Activated T-helper 9 cell treated with anti-CD3 and anti-CD28 coated beads, Interleukin-2, amount 50 U/mL, for 16 hours (primary cell): ENCODE measurements at places on chromosomes 4 and X.

DNA sequence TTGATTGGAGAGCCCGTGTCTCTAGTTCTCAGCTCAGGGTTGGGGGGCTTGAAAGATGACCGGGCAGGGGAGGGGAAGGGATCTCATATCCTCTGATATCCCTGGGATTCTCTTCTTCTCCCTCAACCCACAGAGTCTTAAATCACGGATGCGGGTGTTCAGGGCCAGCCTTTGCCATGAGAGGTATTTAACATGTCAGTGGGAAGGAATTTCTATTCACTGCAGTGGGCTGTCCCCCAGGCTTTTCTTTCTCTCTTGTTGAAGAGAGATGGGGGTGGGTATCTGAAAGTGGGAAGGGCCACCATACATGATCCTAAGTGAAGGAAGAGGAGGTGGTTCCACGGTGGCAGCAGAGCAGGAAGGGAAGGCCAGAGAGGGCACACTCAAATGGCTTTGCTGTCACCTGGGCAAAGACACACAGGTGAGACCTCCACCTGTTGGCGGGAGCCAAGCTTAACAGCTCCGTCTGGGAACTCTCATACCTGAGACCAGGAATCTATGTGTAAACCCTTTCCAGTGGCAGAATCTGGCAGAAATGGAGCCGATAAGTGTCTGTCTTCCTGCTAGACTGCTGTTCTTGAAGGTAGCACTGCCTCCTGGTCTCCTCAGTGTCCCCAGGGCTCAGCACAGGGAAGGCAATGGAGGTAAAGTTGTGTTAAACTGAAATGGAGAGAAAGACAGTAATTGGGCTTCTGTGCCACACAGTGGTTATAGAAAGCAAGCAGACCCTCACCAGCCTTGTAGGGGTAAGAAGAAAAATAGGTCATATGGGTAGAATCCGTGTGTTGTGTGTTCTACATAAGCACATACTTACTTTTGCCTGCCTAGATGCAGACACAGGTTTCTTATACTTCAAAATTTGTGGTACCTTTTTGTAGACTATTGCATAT is 49.4 kb downstream of the RHOH start:
- DNase-seq = no peak

GRCh38 chrX:152861116-152861515 is 30.3 kb downstream of the NSDHL start:
- no peak for DNase-seq

DNA sequence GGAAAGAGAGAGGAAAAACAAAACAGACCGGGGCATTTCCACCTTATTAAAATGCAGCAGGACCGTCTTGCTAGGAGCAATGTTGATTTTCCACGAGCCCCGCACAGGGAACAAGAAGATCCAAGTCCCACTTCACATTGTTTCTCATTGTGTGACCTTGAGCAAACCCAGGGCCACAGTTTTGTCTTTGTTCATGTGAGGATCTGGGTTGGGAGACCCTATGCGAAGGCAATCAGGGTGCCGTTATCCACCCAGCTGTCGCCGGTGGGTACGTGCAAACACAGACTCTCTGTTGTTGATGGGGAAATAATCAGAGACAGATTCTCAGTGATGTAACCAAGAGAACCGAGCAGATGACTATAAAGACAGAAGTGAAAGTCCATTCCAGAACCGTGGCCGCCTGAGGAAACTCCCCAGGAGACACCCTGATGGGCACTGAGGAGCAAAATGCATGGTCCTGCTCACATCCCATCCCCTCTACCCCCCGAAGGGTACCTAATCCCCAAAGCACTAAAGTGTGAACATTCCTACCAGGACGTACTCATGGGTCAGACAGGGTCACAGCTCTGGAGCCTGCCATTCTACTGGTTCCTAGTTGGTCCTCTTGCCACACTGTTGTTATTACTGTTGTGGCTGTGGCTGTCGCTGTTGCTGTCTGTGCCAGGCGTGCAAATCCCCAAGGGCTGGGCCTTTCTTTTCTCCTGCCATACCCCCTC is 102.7 kb upstream of the RBPJ start:
- no peak for DNase-seq

DNA sequence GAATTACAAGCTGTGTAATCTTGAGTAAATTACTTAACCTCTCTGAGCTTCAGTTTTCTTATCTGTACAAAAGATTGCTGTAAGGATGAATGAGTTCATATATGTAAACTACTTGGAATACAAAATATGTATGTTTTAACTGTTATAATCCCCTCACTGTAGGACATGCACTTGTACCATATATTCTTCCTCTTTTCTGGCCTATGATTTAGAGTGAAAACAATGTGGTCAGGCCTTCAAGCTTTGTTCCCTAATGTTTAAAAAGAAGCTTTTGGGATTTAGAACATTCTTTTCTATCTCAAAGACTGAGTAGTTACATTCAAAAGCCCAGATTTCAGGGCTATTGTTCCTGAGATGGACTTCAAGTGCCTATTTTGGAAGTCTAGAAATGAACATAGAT is 26.7 kb upstream of the GPRIN3 start:
- DNase-seq = no peak

GRCh38 chr4:184320631-184321030 is 103.0 kb upstream of the ENPP6 start:
- DNase-seq = no peak

DNA sequence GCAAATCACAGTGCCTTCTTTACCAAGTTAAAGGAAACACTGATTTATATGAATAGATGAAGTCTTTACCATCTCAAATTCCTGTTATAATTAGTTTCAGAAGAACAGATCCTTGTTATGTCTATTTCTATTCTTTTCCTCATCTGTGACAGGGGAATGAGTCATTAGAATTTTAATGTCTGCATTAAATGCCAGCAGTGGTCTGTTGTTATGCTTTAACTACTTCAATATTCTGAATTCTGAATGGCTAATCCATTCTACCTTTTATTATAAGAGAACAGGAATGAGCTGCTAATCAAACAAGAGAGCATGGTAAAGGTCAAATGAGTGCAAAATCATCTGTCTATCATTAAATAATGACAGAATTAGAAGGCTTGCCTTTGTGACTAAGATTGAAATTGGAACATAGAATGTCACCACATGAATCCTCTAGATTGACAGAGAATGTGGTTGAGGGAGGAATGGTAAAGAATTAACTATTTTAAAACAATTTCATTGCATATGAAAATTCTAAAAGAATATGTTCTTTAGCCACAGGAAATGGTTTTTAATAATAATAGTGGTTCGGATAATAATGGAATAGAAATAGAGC is 935.5 kb downstream of the ADGRL3 start:
- DNase-seq = no peak

DNA sequence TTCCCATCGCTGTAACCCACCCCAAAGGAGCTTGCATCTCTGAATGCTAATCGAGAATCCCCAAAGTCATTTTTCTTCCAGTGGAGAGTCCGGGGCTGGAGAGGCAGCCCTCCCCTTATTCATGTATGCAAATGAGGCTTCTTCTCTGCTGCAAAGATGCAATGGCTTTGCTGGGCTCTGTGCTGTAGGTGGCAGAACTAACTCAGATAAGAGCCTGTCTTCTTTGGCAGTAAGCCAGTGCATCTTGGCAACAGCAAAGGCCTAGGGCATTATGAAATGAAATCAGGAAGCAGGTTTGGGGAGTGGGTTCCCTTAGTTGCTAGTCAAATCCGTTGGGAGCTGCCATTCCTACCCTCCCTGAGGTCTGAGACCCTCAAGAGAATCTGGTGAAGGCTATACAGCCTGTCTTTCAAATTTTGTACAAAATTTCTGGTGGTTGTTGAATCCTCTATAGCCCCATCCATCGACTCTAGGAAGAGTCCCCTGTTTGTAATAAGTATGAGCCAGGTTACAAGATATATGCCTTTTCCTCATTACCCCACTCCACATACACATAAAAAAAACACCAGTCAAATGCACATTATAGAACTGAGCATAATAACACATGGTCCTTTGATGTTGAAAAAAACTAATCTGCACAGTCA is 290.6 kb upstream of the TAPT1 start:
- DNase-seq = no peak

DNA sequence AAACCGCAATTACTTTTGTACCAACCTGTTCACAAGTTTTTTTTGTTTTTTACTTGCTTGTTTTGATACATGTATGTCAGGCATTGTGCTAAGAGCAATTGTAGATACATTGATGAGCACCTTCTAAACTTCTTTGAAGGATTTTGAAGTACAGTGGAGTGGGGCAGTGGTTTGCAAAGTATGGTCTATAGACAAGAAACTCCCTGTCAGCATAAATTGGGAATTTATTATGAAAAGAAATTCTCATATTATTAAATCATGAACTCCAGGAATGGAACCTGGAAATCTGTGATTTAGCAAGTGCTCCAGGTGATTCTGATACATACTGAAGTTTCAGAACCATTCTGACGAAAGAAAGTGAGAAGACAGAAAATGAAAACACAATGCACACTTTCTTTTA is 733.4 kb downstream of the C4orf33 start:
- DNase-seq = no peak
